ENCODE measurements at places on chromosomes 2 and 18. TPM values are rescaled to one million over a fixed set of nuclear protein-coding genes. Genes with fewer than 3 reads are reported as not detected.

The CRYBA2 gene
- not detected for total RNA-seq

The SLC16A14 gene
- 15.8 TPM for total RNA-seq

The RRM2 gene
- not detected for total RNA-seq

The APOB gene
- total RNA-seq = 8.5 TPM

The SKOR2 gene
- not detected for total RNA-seq

The ALLC gene
- total RNA-seq = not detected

The NTSR2 gene
- total RNA-seq = not detected

The REG1B gene
- total RNA-seq = not detected

The CPO gene
- not detected for total RNA-seq

The KATNAL2 gene
- not detected for total RNA-seq

The DCDC2C gene
- 2.4 TPM for total RNA-seq

The CCDC138 gene
- 0.75 TPM for total RNA-seq

The ALPG gene
- total RNA-seq = not detected

The C2orf80 gene
- not detected for total RNA-seq

The CYS1 gene
- 13.8 TPM for total RNA-seq

The INHBB gene
- 8.1 TPM for total RNA-seq

The LCT gene
- not detected for total RNA-seq

The KHK gene
- 0.85 TPM for total RNA-seq

The RGPD3 gene
- 0.75 TPM for total RNA-seq
